ENCODE measurements at places on chromosomes 5 and 9.

GRCh38 chr9:107425101-107426025 lies 64.2 kb downstream of the KLF4 start:
- peak; percentile 24 for DNase-seq

DNA sequence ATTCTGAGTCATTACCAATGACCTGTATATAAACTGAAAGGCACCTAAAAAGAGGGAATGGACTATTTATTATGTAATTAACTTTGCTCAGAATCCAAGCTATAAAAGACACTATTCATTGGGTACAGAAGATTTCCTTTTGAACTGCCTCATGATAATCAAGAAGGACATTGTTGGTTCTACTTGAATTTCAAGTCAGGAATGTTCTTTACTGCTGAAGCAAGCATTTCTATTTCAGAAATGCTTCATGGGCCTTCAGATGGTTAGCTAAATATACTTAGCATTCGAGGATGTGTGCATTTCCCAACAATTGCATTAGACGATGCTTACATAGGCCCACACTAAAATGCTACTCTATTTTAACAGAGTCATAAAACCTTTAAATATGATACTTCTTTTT lies 658.2 kb upstream of the DMAC1 start:
- no peak for DNase-seq

GRCh38 chr5:39273314-39273954 lies 54.1 kb upstream of the FYB1 start:
- DNase-seq = no peak

DNA sequence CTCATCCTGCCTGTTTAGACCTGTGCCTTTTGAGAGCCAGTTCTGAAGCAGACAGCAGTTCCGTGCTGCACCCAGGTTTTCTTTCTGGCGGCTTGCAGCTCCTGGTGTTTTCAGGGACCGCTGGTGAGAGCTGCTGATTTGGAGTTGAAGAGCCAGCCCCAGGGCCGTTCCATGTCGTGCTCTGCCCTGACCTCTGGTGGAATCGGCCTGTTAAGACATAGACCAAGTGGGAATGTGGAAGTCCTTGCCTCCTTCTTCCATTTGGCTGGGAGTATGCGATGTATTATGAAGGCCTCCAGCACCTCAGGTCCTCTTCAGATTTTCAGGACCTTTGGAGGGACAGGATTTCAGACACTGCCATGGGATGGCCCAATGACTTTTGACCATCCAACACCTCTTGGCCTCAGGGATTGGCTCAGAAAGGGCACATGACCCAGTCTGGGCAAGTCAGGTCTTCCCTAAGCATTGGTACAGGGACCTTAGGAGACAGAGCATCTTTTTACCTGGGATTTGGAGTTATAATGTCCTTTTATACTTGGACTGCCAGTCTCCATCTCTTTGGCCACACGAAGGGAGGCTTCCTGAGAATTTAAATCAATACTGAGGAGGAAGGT lies 136.1 kb upstream of the CLINT1 start:
- peak; percentile 36 for DNase-seq

- no peak for DNase-seq
Observed at GRCh38 chr5:170809551-170809950, 26.0 kb downstream of the GABRP start.

GRCh38 chr5:96112123-96112670 lies 150.5 kb upstream of the ELL2 start:
- no peak for DNase-seq

DNA sequence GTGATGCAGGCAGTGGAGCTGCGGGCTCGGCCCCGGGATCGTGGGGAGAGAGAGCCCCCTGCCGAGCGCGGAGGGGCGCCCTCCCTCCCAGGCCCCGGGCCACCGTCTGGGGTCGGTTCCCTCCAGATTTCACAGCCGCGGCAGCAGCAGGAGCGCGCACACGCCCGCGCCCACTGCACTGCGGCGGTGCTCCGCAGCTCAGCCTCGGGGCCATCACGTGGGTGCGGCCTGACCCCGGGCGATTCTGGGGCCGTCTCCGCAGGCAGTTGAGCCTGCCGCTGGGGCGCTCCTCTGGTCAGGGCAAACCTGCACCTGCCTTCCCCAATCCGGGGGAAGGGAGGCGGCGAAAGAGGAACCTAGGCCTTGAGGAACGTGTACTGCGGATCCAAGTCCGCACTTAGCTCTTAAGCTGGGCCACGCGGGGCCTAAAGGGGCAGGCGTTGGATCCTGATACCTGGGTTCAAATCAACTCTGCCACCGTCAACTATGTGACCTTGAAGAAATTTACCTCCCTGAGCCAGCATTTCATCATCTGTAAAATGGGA lies 9.4 kb upstream of the DELE1 start:
- peak; percentile 24 for DNase-seq

DNA sequence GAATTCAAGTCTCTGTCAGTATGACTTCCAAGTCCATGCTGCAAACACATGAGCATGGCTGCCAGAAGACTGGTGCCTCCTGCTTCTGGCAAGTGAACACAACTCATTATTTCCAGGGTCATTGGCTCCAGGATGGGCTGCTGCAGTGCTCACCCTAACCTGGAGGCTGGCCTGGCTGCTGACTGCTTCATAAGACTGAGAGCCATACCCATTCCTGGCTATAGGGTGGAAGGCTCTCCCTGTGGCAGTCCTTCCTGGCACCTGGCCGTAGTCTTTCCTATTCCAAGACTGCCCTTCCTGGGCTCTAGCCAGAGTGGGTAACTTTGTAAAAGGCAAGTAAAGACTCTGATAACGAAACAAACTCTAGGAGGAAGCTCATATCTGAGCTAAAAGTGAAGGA lies 51.2 kb downstream of the CXXC5 start:
- no peak for DNase-seq

DNA sequence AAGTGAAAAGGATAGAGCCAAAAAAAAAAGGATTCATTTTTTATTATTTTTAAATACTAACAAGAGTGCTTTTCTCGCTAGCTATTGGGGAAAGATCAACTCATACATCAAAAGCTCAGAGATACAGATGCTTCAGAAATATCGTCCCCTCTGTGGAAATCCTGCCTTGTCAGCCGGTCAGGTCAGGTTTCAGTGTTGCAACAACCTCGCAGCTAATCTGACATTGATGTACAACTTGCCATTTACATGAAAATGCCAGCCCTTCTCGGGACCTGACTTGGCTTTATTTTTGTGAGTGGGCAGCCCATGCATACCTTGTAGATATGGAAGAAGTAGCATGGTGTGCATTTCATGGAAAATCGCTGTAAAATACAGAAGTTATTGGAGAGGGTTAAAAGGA lies 358.8 kb upstream of the ADAMTS16 start:
- DNase-seq = no peak

DNA sequence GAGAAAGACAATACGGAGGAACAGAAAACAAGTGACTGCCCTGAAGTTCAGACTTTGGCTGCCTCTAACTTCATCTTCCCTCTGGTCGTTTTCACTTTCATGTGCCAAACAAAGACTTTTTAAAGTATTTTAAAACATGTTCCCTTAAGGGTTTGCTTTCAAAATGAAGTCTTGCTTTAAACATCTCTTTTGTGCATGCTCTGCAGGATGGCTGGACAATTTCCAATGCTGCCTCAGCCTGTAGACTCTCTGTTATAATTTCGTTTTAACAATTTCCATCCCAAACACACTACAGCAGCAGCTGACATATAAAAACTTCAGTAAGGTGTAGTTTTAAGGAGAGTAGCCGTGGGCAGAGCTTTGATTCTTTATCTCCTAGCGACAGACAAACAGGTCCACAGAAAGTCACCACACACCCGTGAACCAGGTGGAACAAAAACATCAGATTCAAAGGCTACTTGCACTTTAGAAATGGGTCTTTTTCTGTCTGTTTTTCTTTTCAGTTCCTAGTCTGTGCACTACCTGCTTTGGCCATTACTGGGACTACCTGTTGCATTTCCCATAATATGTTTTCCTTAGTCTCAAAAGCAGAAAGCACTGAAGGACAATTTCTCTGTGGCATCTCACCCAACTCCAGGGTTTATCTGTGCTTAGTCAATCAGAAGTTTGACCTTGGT lies 308.9 kb downstream of the DTWD2 start:
- no peak for DNase-seq

GRCh38 chr9:12822111-12822510 lies 47.3 kb downstream of the LURAP1L start:
- no peak for DNase-seq

- DNase-seq = no peak
Observed at GRCh38 chr5:9473624-9474023, 72.3 kb downstream of the SEMA5A start.

- DNase-seq = no peak
Observed at GRCh38 chr9:126052791-126053190, 273.8 kb upstream of the MVB12B start.

GRCh38 chr5:111706345-111706744 lies 50.6 kb downstream of the NREP start:
- DNase-seq = no peak

GRCh38 chr5:158410976-158411375 lies 552.0 kb upstream of the CLINT1 start:
- DNase-seq = no peak

GRCh38 chr9:75229605-75230332 lies 141.5 kb downstream of the OSTF1 start:
- no peak for DNase-seq

GRCh38 chr5:116305899-116306298 lies 221.1 kb downstream of the COMMD10 start:
- DNase-seq = no peak

DNA sequence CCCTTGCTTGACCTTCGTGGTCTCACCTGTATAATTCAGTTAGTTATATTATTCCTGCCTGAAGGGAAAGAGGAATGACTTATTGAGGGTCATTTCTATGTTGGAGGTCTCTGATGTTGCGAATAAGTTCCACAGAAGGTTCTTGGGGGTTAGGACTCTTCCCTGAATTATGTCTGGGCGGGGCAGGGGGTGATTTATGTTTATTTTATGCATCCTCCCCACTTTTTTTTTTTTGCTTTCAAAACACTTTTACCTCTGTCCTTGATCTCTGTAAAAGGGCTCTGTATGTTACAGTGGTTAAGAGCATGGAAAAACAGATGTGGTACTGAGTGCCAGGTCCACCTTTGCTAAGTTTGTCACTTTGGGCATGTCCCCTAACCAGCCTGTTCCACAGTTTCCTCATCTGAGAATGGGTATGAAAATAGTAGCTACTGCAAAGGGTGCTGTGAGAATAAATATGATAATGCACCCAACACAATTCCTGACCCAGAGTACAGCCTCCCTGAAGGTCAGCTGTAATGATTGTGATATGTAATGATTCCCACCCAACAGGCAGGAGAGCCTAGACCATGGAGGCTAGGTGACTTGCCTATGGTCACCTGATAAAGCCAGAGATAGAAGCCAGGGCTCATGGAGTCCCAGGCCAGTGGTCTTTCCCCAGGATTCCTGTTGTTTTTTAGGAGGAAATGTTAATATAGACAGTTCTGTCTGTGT lies 54.8 kb downstream of the SLC22A5 start:
- DNase-seq = no peak

DNA sequence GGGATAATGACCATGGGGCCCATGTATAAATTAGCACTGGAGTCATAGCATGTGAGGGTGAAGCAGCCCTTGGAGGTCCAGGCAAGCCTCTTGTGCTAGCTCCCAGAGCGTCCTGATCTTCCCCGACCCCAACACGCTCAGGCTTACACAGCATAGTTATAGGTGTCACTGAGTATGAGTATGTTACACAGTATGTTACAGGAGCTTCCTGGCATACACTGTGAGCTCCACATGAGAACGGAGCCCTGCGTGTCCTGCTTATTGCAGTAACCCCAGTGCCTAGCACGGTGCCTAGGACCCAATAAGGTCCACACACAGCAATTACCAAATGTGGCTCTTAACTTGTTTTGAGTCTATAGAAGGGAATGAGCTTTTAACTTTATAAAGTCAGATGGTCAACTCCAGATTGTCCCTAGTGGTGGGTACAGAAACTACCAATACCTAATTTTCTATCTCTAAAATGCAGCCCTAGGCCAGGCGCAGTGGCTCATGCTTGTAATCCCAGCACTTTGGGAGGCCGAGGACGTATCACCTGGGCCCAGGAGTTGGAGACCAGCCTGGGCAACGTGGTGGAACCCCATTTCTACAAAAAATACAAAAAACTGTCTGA lies 64.1 kb downstream of the PLAC8L1 start:
- DNase-seq = no peak

GRCh38 chr5:114469372-114469771 lies 107.5 kb downstream of the KCNN2 start:
- DNase-seq = no peak

GRCh38 chr9:34121996-34122395 lies 4.5 kb downstream of the DCAF12 start:
- no peak for DNase-seq

DNA sequence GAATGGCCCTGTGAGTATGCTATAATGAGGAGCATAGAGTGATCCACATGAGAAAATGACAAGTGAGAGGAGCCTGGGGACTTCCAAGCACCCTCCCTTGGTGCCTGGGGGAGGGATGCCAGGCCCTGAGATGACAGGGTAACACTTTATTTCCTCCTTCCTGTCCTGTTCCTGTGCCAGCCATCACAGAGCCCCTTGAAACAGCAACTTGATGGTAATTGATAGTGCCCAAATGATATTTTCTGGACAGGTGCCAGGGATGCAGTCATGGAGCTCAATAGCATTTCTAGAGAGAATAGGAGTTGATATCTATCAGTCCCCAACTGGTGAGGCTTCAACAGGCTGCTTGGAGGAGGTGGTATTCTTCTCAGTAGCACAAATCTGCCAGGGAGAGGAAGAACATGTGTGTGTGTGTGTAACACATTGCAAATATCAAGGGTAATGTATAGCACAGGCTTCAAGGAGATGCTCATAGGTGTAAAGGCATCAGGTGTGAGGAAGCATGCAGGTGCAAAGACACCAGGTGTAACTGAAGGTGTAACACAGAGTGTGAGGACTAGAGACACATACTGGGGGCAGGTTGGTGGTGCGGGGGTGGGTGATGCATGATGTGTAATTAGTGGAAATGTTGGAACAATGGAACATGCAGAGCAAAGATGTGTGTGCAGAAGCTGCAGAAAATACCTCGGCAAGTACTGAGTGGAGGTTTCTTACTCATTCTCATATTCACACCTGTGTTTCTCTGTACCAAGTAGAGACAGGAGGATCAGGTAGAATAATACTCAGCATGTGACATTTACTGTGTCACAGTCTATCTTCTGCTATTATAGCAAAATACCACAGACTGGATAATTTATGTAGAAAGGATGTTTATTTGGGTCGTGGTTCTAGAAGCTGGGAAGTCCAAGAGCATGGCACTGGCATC lies 18.1 kb upstream of the WWC1 start:
- DNase-seq = no peak

GRCh38 chr5:66223637-66224036 lies 79.5 kb downstream of the SREK1 start:
- DNase-seq = no peak

DNA sequence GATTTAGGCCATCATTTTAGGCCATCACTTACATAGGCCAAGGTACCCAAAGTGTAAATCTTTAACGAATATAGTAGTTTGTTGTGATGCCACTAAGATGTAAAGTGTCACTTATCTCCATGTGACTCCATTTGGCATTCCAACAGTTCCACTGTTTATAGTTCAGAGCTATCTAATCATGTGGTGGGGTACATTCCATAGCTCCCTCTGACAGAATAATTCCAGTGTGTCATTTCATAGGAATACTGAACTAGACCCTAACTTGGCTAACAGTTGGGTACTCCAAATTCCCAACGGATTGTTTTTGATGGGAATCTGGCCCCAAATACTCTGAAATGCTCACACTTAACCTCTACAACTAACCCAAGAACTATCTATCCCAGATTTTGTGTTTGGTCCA lies 76.7 kb upstream of the FST start:
- no peak for DNase-seq

All from naive thymus-derived CD8-positive, alpha-beta T cell (primary cell).